NCI-H2029 treated with DMSO at 0.1 percent for 48 hours (cell line): ENCODE measurements at places on chromosomes 16 and 17.

DNA sequence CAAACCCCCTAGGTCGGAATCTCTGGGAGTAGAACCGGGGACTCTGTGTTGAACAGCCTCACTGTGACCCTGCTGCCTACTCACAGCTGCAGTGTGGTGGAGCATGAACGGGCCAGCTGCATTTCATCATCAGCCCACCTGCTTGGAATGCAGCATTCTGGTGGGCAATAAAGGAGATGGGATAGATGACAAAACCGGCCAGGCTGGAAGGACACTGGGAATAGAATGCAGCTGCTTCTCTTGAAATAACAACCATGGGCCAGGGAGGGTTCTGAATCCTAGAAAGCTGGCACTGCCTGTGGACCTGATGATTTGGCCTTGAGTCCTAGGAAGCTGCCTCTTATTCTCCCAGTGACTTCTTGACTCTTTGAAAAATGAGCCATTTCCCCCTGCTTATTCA is 23.5 kb downstream of the CFAP97D1 start:
- DNase-seq = no peak

GRCh38 chr17:31802502-31802901 is 56.5 kb downstream of the COPRS start:
- DNase-seq = no peak

- DNase-seq = peak; percentile 48
These were observed 143.3 kb downstream of the PITPNC1 start for GRCh38 chr17:67520252-67520906.

- no peak for DNase-seq
These were observed 45.4 kb downstream of the CDH1 start for GRCh38 chr16:68782198-68783174.

DNA sequence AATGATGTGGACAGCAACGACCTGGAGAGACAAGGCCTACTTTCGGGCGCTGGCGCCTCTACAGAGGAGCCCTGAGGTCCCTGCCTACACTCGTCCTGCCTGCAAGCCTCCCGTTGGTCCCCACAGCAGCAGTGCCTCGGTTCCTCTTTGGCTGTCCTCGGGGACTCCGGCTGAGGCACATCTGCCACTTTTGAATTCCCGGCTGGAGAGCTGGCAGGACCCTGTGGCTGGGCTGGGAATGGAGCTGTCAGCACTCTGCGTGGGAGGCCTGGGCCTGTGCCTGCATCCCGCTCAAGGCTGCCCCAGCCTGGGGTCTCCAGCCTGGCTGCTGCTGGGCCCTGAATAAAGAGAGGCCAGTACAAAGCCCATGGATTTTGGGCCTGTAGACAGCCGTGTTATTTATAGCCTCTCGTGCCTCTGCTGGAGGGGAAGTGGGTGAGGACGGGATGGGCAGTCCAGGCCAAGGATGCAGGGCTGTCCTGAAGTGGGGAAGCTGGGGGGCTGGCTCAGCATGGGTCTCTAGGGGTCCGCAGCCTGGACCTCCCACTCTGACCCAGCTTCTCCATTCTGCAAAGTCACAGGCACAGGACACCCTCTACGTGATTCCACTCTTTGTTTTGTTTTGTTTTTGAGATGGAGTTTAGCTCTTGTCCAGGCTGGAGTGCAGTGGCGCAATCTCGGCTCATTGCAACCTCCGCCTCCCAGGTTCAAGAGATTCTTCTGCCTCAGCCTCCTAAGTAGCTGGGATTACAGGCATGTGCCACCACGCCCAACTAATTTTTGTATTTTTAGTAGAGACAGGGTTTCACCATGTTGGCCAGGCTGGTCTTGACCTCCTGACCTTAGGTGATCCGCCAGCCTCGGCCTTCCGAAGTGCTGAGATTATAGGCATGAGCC is 10.6 kb upstream of the SPNS2 start:
- no peak for DNase-seq

- no peak for DNase-seq
These were observed 567.4 kb upstream of the ZFHX3 start for GRCh38 chr16:73615071-73615940.

- DNase-seq = no peak
These were observed 22.4 kb downstream of the MGRN1 start for GRCh38 chr16:4646773-4647643.

DNA sequence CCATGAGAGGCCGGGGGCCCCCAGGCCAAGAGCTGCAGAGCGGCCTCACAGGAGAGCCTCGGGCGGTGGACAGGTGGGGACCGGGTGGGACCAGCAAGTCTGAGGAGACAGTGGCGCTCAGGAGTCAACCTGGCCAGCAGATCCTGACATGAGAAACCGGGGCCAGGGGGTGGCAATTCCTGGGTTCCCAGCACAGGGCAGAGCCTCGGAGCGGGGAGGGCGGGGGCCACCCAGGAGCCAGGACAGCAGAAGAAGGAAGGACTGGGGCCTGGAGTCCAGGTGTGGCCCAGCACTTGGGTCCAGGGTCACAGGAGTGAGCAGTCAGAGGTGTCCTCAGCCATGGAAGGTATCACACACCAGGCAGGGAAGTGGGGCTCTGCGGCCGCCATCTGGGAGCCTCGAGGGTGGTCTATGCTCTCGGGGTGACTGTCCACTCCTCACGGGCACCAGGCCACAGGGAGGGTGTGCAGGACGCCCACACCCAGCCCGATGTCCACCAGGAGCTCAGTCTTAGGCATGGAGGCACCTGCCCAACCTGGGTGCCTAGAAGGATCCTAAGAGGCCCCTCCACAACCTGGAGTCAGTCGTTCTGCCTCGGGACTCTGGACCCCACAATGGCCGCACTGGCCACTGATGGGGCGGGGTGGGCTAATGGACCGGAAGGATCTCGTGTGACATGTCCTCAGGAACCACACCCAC is 29.1 kb downstream of the PIEZO1 start:
- DNase-seq = no peak
